ENCODE measurements at places on chromosomes 4 and X. TPM values are rescaled to one million over a fixed set of nuclear protein-coding genes. Genes with fewer than 3 reads are reported as not detected.

Gene VCX3A
- not detected for total RNA-seq

Gene AREG
- total RNA-seq = 0.76 TPM

Gene AMMECR1
- total RNA-seq = 2.9 TPM

Gene FAM9B
- not detected for total RNA-seq

DNA sequence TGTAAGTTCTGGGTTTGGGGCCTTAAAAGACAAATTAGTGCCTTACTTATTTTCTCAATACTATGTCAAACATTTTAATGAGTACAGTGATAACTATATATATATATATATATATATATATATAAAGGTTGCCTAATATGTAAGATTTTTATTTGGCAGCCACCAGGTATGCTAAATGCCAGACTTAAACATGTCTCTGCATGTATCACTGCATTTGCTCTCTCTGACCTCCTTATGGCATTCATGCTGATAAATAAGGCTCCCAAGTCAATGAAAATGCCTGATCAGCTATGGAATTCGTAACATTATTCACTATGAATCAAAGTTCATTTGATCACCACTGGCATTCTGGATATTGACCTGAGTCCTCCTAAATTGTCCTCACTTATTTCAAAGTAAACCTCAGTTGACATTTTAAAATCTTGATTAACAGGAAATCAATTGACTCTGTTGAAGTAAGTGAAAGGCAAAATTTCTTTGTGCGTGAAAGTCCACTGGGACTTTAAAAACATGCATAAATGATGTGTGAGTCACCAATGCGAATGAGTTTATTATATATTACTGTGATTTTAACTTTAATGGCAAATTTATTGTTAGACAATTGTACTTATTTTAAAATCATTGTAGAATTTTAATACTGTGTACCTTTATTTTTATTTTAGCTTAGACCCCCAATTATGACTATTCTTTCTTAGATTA lies 29.2 kb upstream of the AREG start:
- DNase-seq = no peak

DNA sequence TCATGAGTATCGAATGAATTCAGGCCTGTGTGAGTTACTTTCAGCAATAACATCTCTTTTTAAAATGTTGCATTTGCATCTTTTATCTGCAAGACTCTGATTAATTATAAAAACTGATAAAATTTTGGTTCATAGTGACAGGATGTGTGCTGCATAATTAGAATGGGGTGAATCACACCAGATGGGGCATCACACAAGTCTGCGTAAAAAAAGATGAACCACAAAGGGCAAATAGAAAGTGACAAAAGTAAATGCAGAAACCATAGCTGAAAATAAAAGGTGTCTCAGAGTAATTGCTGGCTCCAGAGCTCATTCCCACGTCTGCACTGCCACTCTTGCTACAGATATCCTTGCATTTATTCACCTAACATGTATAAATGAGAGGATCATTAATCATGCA lies 131.1 kb downstream of the HS3ST1 start:
- no peak for DNase-seq

- no peak for DNase-seq
Measured at GRCh38 chr4:11158971-11159370, 269.7 kb downstream of the HS3ST1 start.

GRCh38 chr4:111266937-111267336 lies 644.1 kb upstream of the PITX2 start:
- DNase-seq = no peak

Data from sciatic nerve (tissue), 2 donors.